Activated CD4-positive, CD25-positive, alpha-beta regulatory T cell treated with anti-CD3 and anti-CD28 coated beads, Interleukin-2, amount 50 U/mL, for 72 hours (primary cell): ENCODE measurements at places on chromosomes 4 and X.

DNA sequence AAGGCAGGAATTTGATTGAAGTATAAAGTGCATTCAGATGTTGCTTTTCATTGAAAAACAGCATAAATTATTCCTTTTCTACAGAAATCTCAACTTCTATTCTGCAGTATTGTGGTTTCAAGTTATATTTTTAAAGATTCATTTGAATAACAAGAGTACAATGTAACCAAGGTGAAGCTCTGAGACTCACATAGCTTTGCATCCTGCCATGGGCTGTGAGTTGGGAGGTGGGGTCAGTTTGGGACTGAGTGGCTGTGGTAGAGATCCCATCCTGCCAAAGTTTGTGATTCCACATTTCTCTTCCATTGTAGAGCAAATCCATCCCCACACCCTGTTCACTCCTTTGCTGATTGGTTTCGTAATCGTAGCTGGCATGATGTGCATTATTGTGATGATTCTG lies 69.2 kb downstream of the KIT start:
- no peak for DNase-seq

GRCh38 chr4:142493255-142494110 lies 352.6 kb downstream of the INPP4B start:
- DNase-seq = no peak

GRCh38 chr4:168150420-168151050 lies 58.2 kb downstream of the ANXA10 start:
- DNase-seq = no peak

- DNase-seq = no peak
Observed at GRCh38 chr4:1082215-1083182, 30.9 kb downstream of the RNF212 start.

DNA sequence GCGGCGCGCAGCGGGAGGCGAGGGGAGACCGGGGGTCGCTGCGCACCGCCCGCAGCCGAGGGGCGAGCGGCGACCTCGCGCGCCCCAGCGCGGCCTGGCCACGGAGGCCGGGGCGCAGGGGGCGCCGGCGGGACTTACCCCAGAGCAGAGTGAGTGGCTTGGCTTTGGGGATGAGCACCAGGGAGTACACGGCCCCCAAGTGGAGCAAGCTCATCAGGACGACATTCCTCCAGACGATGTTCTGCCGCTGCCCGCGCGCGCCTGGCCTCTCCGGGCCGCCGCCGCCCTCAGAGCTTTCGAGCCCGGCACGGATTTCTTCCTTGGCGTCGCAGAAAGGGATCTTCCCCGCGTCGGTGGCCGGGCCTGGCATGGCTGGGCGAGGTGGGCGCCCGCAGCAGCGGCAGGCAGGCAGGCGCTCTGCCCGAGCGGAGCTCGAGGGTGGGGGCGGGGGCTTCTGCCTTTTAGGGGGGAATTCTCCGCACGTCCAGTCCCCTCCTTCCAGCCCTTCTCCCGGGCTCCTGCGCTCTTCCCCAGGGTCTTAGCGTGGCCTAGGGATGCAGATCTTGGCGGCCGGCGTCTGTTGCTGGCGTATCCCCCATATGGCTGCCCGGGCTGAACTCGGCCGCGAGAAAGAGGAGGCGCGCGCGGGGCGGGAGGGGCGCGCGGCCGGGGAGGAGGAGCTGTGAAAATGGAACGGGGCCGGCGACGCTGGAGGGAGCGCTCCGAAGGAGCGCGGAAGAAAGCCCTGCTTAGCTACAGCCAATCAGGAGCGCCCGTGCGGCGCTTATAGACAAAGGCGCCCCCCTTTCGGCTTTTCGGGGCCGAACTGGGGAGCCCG lies at the start of gene SCD5:
TSS of gene SCD5 (minus strand) at position 629 of the 838 bp plus-strand sequence. CDS start at position 370, 259 bp downstream.
- peak; percentile 33 for DNase-seq

- no peak for DNase-seq
Observed at GRCh38 chrX:136794080-136794479, 13.3 kb upstream of the ARHGEF6 start.

GRCh38 chr4:137614491-137614890 lies 82.2 kb upstream of the PCDH18 start:
- DNase-seq = no peak

GRCh38 chr4:20391198-20391597 lies 139.5 kb downstream of the SLIT2 start:
- DNase-seq = no peak

- no peak for DNase-seq
Observed at GRCh38 chrX:107448625-107448997, 841 bp upstream of the FRMPD3 start.

DNA sequence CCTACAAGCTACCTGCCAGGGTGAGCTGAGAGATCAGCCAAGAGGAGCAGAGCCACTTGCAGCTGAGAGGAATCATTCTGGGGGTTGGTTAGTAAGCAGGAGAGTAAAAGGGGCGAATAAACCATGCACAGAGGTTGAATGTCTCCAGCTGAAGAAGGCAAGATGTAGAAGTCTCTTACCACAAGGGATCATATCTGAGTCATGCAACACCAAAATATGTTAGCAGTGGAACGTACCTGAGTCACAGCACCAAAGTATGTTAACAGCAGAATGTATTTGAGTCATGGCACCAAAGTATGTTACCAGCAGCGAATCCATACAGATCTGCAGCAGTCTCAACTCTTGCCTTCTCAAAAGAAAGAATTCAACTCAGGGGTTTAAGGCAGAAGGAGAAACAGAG lies 29.9 kb downstream of the C4orf51 start:
- DNase-seq = no peak

DNA sequence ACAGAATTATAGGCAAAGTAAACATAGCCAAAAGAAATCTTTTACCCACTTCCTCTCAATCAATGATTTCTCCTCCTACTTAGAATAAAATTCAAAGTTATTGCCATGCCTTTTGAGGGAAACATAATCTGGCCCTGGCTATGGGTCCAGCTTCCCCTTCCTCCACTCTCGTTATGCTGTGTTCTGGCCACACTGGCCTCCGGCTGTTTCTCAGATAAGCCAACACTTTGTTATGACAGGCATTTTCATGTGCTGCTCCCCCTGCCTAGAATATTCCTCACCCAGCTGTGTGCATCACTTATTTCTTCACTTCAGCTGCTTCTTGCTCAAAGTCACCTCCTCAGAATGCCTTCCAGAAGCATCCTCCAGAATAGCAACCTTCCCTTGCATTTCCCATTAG lies 386.6 kb upstream of the AADAT start:
- no peak for DNase-seq

DNA sequence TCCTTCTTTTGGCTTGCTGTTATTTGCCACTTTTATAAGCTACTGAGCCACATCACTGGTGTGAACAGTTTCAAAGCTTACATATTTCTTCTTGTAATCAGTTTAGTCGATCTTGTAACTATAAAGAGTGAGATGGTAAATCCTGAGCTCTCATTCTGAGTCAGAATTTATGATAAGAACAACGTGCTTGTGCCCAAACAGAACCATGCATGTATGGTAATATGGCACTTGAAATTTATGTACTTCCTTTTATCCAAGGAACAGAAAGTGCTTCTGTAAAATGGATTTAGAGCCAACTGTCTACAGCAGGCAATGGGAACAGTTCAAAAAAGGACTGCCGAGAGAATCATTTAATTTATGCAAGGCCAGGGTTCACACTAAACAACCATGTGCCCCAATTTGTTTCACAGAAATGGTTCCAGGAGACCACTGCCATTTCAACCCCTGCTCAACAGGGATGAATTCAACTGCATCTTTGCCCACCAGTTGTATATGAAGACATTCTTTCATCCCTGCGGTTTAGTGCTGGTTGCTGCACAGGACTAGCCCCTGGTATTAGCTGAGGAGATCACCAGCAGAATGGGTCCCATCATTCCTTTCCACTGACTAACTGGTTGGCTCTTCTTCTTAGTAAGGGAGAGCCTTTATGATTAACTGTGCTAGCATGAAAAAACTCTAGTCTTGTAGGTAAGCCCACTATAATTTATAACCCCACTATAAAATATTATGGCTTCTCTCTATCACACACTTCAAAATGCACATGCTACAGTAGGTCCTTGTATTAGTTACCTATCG lies 162.9 kb upstream of the PGRMC2 start:
- no peak for DNase-seq

GRCh38 chr4:79048878-79049277 lies 109.6 kb upstream of the PAQR3 start:
- DNase-seq = no peak

- DNase-seq = no peak
Observed at GRCh38 chr4:108703370-108703769, 53.0 kb downstream of the OSTC start.

- DNase-seq = no peak
Observed at GRCh38 chrX:1106478-1107210, 105.8 kb downstream of the CRLF2 start.

GRCh38 chr4:53009824-53010223 lies 147.7 kb downstream of the RASL11B start:
- no peak for DNase-seq

DNA sequence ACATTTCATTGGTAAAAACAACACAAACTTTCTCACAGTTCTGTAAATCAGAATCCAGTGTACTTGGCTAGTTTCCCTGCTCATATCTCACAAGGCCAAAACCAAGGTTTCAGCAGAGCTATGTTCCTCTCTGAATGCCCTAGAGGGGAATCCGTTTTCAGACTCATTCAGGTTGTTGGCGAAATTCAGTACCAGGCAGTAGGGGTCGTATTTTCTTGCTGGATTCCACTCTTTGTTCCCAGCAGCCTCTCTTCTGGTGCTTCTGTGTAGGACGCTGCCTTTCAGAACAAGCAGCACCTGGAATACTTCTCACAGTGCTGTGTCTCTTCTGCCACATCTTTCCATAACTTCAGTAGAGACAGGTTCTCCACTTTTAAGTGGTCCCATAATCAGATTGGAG lies 351.9 kb downstream of the PCDH18 start:
- DNase-seq = no peak

DNA sequence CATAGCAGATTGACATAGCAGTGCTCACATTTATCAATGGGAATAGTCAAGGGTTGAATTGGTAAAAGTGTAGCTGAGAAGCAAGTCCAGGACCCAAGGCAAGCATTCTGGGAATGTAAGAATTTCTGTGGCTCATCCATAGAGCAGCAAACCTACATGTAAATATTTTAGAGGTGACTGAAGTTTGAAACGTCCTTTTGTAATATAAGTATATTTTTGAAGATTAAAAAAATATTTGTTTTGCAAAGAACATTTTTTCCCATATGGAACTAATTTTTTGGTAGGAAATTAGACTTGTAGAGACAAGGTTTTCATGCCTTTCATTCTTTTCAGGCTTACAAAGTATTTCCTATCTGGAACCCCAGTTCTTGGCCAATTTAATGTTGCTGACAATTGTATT lies 104.0 kb downstream of the TEX13A start:
- no peak for DNase-seq

DNA sequence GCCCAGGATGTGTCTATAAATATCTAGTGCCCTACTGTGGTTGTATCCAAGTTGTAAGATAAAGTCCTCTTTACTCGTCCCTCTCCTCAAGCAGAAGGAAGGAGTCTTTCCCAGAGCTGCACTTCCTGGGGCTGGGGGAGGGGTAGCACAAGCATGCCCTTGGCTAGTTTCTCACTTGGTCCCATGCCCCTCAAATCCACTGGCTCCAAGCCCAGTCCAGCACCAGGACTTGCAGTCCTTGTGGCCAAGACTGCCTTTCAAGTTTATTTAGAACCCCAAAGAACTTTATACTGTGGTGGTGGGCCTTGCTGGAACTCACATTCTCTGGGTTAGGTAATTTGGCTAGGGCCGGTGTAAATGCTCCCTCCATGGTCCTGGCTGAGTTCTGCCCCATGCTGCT lies 43.2 kb upstream of the SLC10A4 start:
- DNase-seq = no peak

GRCh38 chrX:23287191-23287725 lies 47.4 kb upstream of the PTCHD1 start:
- DNase-seq = no peak

- DNase-seq = no peak
Observed at GRCh38 chr4:164060456-164060855, 566.0 kb downstream of the TMA16 start.

- DNase-seq = no peak
Observed at GRCh38 chr4:163110442-163110841, 56.2 kb downstream of the NAF1 start.

GRCh38 chr4:25489253-25489797 lies 112.3 kb downstream of the ANAPC4 start:
- no peak for DNase-seq

DNA sequence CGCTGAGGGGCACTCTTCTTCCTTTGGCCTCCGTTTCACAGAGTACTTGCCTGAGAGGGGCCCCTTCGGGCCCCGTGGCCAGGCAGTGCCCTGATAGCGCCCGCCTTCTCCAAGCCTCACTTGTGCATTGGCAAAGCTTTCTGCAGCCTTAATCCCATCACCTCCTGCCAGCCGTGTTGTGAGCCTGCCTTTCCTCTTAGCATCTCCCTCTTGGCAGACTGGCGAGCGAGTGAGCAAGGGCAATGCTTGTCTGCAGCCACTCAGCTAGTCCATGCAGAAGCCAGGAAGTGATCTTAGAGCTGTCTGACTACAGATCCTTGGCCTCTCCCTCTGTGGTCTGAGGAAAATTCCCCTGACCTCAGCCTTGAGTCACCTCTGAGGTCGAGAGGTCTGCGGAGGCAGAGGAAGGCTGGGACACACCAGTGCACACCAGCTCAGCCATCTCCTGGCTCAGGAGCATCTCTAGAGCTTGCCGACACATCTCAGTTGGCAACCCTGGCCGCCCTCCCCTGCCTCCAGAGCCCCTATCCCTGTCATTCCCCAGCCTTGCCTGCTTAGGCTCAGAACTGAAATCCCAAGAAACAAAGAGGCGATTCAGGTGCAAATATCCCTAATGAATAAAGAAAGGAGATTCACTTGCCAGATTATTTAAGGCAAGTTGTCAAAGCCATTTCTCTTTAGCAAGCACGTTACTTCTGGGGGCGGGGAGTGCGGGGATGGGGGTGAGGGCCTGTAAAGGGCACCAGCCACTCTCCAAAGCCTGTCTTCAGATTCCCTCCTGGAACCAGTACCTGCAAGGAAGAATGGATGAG lies 143.5 kb upstream of the MAMLD1 start:
- DNase-seq = no peak

GRCh38 chr4:153156263-153156662 lies 48.0 kb upstream of the TRIM2 start:
- DNase-seq = no peak

DNA sequence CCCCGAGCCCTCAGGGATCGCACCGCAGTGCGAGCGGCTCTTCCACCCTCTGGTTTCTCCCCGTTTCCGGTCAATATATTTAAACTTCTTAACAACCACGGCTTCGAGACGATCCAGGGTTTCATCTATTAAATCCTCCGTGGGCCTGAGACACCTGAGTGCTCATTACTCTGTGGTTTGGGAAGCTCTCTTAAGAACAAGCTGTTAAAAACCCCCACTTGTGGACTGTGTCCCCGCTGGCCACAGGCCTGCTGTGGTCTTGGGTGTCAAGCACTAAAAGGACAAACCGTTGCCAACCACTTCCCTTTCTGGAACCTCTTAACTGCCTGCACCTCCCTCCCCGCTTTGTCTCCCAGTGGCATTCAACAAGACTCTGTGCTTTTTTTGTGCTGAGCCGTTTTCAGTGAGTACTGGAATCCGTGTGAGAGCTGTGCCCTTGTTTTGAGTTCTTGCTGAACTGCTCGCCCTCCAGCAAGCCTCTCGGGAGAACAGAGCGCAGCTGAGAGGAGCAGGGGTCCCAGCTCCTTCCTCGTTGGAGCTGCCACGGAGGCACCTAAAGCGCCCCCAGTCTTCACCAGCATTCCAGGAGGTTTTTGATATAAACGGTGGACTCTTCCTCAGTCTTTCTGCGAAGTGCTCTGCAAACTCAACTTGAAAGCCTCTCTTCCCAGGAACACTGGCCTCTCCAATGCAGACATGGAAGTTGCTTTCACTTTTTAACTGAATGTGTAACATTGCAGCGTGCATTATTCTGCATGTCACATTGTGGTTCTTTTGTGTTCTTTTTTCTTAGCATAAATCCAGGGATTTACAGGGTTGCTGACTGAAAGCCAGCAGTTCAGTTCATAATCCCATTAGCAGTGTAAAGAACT lies 691 bp upstream of the IGFBP7 start:
- no peak for DNase-seq
